ENCODE measurements at places on chromosomes 13 and 19. TPM values are rescaled to one million over a fixed set of nuclear protein-coding genes. Genes with fewer than 3 reads are reported as not detected.

GRCh38 chr13:48962281-48962680, 13.4 kb upstream of the FNDC3A start:
- no peak for DNase-seq

- peak; percentile 67 for DNase-seq
Observed at GRCh38 chr19:13764821-13765394, 586 bp downstream of the MRI1 start.

DNA sequence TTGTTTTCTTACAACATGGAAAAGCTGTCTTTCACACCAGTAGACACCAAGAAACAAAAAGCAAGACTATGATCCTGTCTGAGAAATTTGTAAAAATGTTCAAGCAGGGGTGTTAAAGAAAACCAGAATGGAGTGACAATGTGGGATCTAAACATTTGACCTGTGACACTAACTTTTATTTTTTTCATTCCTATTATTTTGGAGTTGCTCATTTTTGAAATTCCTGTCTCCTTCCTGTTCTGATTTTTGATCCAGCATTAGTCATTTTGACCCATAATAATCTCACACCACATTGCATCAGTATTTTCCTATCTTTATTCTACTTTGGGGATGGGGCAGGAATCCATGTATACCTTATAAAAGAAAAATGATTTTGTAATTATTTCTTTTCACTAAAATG, 164.2 kb downstream of the DLEU7 start:
- DNase-seq: no peak

DNA sequence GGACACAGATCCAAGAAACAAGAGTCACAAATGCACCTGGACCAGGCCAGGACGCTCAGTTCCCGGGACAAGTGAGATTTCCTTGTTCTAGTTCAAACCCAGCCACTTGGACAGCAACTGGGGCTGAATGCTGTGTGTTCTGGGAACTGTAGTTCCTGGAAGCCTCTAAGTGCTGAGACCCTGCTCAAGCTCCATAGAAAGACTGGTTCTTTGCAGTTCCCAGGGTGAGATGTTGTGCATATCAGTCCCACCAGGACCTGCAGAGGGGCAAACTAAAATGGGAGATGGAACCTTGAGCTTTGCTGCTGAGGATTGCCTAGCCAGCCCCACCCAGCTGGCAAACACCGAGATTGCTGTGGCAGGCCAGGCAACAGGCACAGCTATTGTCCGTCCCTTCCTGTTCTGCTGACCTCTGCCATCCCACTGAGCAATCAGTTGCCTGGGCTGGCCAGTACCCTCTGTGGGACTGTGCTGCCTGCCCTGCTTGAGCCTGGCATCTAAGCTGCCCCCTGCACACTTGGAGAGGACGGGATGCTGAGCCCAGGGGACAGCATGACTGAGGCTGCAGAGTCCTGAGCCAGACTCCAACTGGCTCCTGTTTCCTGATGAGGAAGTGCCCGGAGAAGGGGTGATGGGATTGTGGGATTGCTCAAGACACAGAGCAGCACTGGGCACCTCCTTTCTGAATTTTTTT, 1.4 kb upstream of the GIPC1 start:
- DNase-seq: no peak

- peak; percentile 27 for DNase-seq
Observed at GRCh38 chr13:108227651-108228272, 9.6 kb downstream of the ABHD13 start.

- peak; percentile 60 for DNase-seq
Observed at GRCh38 chr19:7294558-7295212, 471 bp upstream of the INSR start.

- no peak for DNase-seq
Observed at GRCh38 chr19:1290703-1291651, 5.3 kb downstream of the EFNA2 start.

GRCh38 chr13:40190641-40191100, 475.8 kb downstream of the FOXO1 start:
- peak; percentile 81 for DNase-seq

- no peak for DNase-seq
Observed at GRCh38 chr13:35953537-35954206, 177.5 kb downstream of the DCLK1 start.

GRCh38 chr13:85520445-85520844, 278.8 kb downstream of the SLITRK6 start:
- no peak for DNase-seq

GRCh38 chr13:22717036-22717435, 463.7 kb upstream of the SGCG start:
- DNase-seq: no peak

DNA sequence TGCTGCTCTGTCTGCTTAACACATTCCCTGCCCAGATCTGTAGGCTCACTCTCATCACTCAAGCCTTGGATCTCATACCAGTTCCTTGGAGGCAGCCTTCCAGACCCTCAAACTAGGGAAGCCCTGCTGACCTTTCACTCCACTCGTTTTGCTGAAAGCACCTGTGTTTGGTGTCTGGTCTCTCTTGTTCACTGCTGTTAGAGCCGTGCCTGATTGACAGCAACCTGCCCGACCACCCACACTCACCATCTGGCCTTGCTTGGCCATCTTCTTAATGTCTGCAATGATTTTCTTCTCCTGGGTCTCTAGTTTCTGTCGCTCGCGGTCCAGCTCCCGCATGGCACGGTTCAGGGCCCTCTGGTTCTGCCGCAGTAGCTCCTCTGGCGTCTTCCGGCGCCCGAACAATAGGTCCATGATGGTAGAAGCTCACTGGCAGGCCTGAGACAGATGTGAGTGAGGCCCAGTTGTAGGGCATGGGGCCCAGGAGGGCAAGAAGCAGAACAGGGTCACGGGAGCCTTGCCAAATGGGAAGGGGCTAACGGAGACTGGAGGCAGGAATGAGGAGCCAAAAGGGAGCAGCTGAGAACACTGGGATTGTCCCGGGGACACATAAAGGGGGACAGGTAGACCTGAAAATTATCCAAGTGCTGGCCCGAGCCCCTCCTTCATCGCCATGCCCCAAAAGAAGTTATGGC, 959 bp downstream of the CHMP2A start:
- no peak for DNase-seq

- DNase-seq: no peak
Observed at GRCh38 chr13:38862443-38862842, 128.2 kb downstream of the STOML3 start.

DNA sequence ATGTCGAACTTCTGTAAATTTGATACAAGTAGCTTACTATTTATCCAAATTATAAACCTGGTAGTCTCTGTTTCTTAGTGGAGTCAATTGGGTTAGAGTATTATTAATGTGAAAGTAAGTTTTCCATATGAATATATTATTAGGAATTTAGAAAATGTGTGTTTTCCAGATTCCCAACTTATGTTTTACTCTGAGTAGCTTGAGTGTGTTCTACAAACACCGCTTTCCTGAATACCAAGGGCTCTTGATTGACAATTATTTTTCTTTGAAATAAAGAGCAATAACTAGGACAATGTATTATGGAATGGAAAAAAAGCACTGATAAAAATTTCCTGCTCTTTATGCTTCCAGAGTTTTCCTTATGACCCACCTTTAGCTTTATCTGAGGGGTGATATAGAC, 233.6 kb downstream of the POSTN start:
- DNase-seq: no peak

- no peak for DNase-seq
Observed at GRCh38 chr13:44498969-44499368, 77.2 kb downstream of the TSC22D1 start.

GRCh38 chr19:3233831-3234230, 9.4 kb downstream of the CELF5 start:
- no peak for DNase-seq

DNA sequence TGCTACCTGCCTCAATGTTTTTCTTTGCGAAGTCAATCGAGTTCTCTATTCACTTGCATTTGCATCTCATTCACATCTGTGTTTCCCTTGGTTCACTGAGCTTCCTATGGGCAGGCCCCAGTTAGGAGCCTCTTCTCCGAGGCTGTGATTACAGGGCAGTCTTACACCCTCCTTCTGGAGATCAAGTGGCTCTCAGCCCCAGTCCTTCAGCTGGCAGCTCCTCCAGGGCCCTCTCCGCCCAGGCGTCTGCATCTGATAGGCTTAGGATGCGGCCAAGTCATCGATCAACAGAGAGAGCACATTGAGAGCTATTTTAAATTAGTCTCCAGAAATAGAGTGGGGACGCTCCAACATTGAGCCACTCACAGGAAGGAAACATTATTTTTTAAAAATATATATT, 44.2 kb downstream of the MBNL2 start:
- no peak for DNase-seq

The CLDN10 gene
- not detected for total RNA-seq

The TMEM255B gene
- 1.3 TPM for total RNA-seq

The SERPINE3 gene
- not detected for total RNA-seq

The ITGBL1 gene
- total RNA-seq: not detected

The SIGLEC8 gene
- total RNA-seq: not detected

The ZNF525 gene
- 27.8 TPM for total RNA-seq

All from activated CD4-positive, alpha-beta T cell treated with anti-CD3 and anti-CD28 coated beads for 36 hours (primary cell).